Body of pancreas (tissue), 4 donors: ENCODE measurements at places on chromosomes 7 and 10. TPM values are rescaled to one million over a fixed set of nuclear protein-coding genes. Genes with fewer than 3 reads are reported as not detected.

Gene CRHR2
- 0.33 TPM for total RNA-seq

Gene PPP1R3A
- total RNA-seq: not detected

Gene PALD1
- total RNA-seq: 4.9 TPM

Gene FAM25C
- total RNA-seq: not detected

Gene EIF4H
- 163 TPM for total RNA-seq

Gene TUBB8
- 14.2 TPM for total RNA-seq

Gene CCT6A
- total RNA-seq: 75.8 TPM

Gene SEMA3D
- total RNA-seq: 1.3 TPM

Gene AKR1C3
- total RNA-seq: 31.1 TPM

Gene SND1
- total RNA-seq: 146 TPM

Gene DNAJB9
- 55.8 TPM for total RNA-seq

Gene RPP30
- 22.8 TPM for total RNA-seq

GRCh38 chr7:47806701-47807103 lies 141.6 kb downstream of the PKD1L1 start:
- no peaks in the 10 kb centered on the region for H3K27me3 ChIP-seq
- H3K4me1 ChIP-seq: peaks cover 36% of the 10 kb centered on the region
- no peak for DNase-seq
- no peaks in the 10 kb centered on the region for H3K36me3 ChIP-seq
- no peak overlapping the region for H3K4me3 ChIP-seq

DNA sequence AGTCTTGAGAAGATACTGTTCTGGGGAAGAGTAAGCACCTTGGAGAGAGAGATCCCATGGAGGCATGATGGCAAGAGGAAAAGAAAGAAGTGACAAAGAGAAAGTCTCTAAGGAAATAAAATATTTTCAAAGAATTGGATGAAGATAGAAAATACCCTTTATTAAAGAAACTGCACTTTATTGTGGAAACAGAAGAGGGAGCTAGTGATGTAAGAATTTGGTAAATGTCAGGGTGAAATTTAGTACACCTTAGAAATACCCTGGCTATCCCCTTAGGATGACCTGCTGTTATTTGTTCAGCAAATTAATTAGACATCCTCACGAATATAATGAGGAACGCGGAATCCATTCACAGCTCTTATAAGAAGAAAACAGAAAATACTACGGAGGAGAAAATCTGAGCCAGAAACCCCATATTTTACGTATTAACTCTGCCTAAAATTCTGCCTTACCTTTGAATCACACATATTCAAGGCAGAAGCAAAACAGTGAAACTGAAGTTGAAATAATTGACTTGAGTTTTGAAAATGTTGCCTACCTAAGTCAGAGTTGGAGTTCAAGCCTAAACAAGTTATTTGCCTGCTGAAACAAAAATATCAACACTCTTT lies 90.7 kb downstream of the TFPI2 start:
- DNase-seq: no peak
- no peaks in the 10 kb centered on the region for H3K27me3 ChIP-seq
- H3K4me1 ChIP-seq: no peaks in the 10 kb centered on the region
- H3K27ac ChIP-seq: no peak overlapping the region
- H3K4me3 ChIP-seq: no peak overlapping the region
- H3K36me3 ChIP-seq: no peaks in the 10 kb centered on the region

- H3K4me1 ChIP-seq: peaks cover 11% of the 10 kb centered on the region
- no peaks in the 10 kb centered on the region for H3K27me3 ChIP-seq
- no peak for DNase-seq
These were observed 3.8 kb downstream of the GLI3 start for GRCh38 chr7:42233171-42233570.

DNA sequence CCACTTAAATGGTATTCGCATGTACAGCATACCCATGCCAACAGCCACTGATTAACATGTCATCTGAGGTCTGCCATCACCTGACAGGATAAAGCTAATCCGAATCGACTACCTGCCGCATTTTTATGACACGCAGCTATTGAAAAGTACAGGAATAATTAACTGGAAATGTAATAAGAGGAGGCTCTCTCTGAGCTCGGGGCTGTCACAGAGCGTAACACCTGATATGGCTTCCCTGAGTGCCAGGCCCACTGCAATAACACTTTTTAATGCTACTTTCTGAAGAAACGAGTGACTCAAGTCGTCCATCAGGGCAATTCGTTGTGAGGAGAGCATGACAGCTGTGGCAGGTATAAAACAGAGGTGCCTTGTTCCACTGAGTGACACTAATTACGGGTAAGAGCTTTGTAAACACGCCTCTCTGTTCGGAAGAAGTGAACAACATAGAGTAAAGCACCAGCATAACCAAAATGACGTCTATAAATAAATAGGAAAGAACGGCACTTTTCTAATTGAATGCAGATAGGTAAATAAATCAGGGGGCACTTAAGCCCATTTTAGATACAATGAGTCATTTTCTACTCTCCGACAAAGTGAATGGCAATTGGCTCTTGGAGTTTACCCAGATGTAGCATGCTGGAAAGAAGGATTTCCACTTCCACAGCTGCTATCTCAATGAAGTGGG lies 56.5 kb upstream of the CREB5 start:
- DNase-seq: no peak
- peaks cover 9% of the 10 kb centered on the region for H3K4me1 ChIP-seq
- H3K4me3 ChIP-seq: no peak overlapping the region
- H3K27me3 ChIP-seq: no peaks in the 10 kb centered on the region
- no peaks in the 10 kb centered on the region for H3K36me3 ChIP-seq
- peak overlapping the region; percentile 15 for H3K27ac ChIP-seq

GRCh38 chr7:8435590-8436545 lies 2.5 kb downstream of the NXPH1 start:
- H3K4me3 ChIP-seq: no peak overlapping the region
- H3K27me3 ChIP-seq: no peaks in the 10 kb centered on the region
- no peak for DNase-seq
- no peak overlapping the region for H3K27ac ChIP-seq

GRCh38 chr10:1036341-1036791 lies 10.7 kb upstream of the IDI2 start:
- H3K27ac ChIP-seq: no peak overlapping the region
- DNase-seq: no peak
- no peaks in the 10 kb centered on the region for H3K4me1 ChIP-seq
- H3K27me3 ChIP-seq: no peaks in the 10 kb centered on the region
- peaks cover 8% of the 10 kb centered on the region for H3K36me3 ChIP-seq
- H3K4me3 ChIP-seq: no peak overlapping the region

DNA sequence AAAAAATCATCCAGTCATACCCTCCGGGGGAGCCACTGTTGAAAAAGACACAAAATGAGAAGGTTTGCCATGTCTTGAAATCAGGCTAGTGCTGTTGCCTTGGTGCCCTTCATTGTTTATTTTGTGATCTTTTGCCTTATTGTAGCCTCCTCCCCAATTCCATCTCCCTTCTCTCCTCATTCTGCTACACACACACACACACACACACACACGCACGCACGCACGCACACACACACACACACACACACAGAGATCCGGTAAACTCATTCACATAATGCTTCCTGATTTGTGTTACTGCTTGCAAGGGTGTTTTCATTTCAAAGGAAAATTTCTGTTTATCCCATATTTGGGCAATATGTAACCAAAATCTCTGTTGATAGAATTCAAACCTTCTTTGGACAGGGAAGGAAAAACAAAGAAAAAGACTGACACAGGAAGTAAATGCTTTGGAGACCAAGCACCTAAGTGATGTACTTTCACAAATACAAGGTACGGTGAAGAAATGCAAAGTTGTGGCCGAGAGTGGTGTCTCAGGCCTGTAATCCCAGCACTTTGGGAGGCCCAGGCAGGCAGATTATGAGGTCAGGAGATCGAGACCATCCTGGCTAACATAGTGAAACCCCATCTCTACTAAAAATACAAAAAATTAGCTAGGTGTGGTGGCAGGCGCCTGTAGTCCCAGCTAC lies 141.1 kb upstream of the CDK13 start:
- H3K27ac ChIP-seq: no peak overlapping the region
- no peak overlapping the region for H3K4me3 ChIP-seq
- H3K36me3 ChIP-seq: no peaks in the 10 kb centered on the region

DNA sequence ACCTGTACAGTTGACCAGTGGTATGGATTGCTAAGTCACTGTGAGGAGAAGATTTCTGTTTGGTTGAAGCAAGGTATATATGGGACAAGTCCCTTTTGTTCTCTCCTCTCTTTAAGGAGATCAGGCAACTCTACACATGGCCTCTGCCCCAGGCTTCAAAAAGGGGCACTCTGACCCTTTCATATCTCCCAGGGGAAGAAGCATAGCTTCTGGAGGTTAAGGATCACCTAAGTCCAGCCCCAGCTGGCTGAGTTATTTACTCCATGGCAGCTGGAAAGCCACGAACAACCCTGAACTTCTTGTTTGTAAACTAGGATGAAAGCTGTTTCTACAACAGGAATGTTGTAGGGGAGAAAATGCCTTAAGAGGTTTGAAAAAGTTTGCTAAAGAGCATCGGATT lies 129.2 kb upstream of the FEZF1 start:
- H3K36me3 ChIP-seq: no peaks in the 10 kb centered on the region
- H3K27me3 ChIP-seq: no peaks in the 10 kb centered on the region
- H3K27ac ChIP-seq: no peak overlapping the region
- H3K4me3 ChIP-seq: no peak overlapping the region
- H3K4me1 ChIP-seq: no peaks in the 10 kb centered on the region

GRCh38 chr7:150732786-150733481 lies 4.3 kb upstream of the GIMAP5 start:
- H3K4me3 ChIP-seq: no peak overlapping the region
- no peak overlapping the region for H3K27ac ChIP-seq
- peaks cover under 1% of the 10 kb centered on the region for H3K4me1 ChIP-seq
- no peak for DNase-seq

GRCh38 chr10:62043421-62044021 lies 142.0 kb downstream of the ARID5B start:
- no peak overlapping the region for H3K27ac ChIP-seq
- no peaks in the 10 kb centered on the region for H3K36me3 ChIP-seq
- H3K4me3 ChIP-seq: no peak overlapping the region
- DNase-seq: no peak

DNA sequence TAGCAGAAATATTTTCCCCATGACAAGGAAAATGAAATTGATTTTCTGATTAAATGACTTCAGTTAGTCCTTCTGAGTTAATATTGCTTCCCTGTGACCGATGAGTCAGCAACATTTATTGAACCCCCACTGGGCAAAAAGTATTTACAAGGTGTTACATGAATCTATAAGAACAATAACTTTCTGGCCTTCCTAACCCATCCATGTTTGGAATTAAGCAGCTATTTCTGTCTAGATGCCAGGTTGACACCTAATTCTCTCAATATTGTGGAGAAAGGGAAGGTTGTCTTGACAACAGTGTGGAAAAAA lies 112.9 kb upstream of the JAZF1 start:
- no peaks in the 10 kb centered on the region for H3K36me3 ChIP-seq
- H3K27ac ChIP-seq: peak overlapping the region; percentile 3
- H3K4me3 ChIP-seq: no peak overlapping the region
- no peaks in the 10 kb centered on the region for H3K27me3 ChIP-seq
- no peak for DNase-seq

GRCh38 chr7:44216521-44217222 lies 15.9 kb downstream of the YKT6 start:
- H3K27ac ChIP-seq: no peak overlapping the region
- no peaks in the 10 kb centered on the region for H3K36me3 ChIP-seq
- H3K4me1 ChIP-seq: no peaks in the 10 kb centered on the region
- H3K27me3 ChIP-seq: no peaks in the 10 kb centered on the region

- DNase-seq: no peak
- H3K27me3 ChIP-seq: no peaks in the 10 kb centered on the region
- no peak overlapping the region for H3K4me3 ChIP-seq
- H3K4me1 ChIP-seq: peaks cover 7% of the 10 kb centered on the region
These were observed 63.7 kb upstream of the AOAH start for GRCh38 chr7:36787933-36788378.

- DNase-seq: peak; percentile 73
- no peaks in the 10 kb centered on the region for H3K27me3 ChIP-seq
- no peaks in the 10 kb centered on the region for H3K36me3 ChIP-seq
- H3K4me3 ChIP-seq: no peak overlapping the region
These were observed 115.3 kb downstream of the NRCAM start for GRCh38 chr7:108340856-108341411.

GRCh38 chr10:31660300-31660699 lies 268.3 kb downstream of the ARHGAP12 start:
- H3K4me1 ChIP-seq: peaks cover 7% of the 10 kb centered on the region
- H3K4me3 ChIP-seq: no peak overlapping the region
- no peak for DNase-seq
- H3K27ac ChIP-seq: no peak overlapping the region
- H3K36me3 ChIP-seq: no peaks in the 10 kb centered on the region

DNA sequence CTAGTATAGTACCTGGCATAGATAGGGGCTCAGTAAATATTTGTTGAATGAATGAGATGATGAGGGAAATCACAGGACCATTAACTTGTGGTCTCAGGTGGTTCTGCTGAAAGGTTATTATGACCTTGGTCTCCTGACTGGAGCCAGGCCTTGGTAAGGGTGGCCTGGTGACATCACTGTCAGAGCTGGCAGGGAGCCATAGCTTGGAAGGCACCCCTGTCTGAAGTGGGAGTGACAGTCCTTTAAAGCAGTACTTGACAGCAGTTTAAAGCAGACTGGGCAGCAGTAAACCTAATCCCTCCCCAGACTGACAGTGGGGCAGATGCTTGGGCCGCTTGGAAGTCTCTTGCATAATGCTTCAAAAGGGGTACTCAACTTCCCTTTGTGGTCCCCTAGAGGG lies 13.4 kb downstream of the DPCD start:
- no peaks in the 10 kb centered on the region for H3K4me1 ChIP-seq
- no peak overlapping the region for H3K4me3 ChIP-seq
- H3K36me3 ChIP-seq: no peaks in the 10 kb centered on the region
- no peak overlapping the region for H3K27ac ChIP-seq
- peak; percentile 28 for DNase-seq

GRCh38 chr10:70096705-70097420 lies 35.8 kb downstream of the AIFM2 start:
- no peaks in the 10 kb centered on the region for H3K27me3 ChIP-seq
- no peak overlapping the region for H3K27ac ChIP-seq
- H3K36me3 ChIP-seq: peaks cover 4% of the 10 kb centered on the region
- DNase-seq: no peak
- H3K4me3 ChIP-seq: no peak overlapping the region

DNA sequence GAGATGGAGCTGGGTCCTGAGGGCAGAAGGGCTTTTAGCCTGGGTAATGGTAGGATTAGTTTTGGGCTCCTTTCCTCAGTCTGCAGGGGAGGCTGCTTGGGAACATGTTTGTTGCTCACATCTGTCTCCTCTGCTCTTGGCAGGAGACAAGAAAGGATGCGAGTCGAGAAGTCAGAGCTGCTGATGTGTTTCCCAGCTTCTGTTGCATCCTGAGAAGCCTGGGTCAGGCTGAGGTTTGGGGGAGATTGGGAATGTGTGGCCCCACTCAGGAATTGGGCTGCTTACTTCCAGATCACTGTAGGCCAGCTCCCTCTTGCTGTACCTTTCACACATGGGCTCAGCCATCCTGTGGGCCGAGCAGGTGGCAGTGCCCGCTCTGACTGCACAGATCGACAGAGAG lies 79.2 kb downstream of the CCNY start:
- no peak overlapping the region for H3K27ac ChIP-seq
- no peaks in the 10 kb centered on the region for H3K27me3 ChIP-seq
- H3K4me3 ChIP-seq: no peak overlapping the region
- DNase-seq: no peak
- no peaks in the 10 kb centered on the region for H3K36me3 ChIP-seq

DNA sequence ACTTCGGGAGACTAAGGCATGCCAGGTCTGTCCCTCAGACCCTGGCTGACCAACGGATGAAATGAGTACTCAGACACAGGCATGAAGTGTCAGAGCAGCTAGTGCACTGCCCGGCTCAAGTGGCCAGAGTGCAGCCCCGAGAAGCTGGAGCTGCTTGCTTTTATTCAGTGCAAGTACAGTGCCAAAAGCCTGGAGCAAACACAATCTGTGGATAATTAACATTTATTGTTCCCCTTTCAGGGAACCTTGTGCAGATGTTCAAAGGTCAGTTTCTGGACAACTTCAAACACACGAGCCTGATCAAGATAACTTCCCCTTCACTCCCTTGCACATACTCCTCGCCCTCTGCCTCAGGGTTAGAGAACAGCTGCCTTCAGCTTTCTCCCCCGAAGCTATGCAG lies 7.9 kb upstream of the ATE1 start:
- H3K27ac ChIP-seq: no peak overlapping the region
- no peak overlapping the region for H3K4me3 ChIP-seq
- H3K36me3 ChIP-seq: no peaks in the 10 kb centered on the region
